ENCODE measurements at places on chromosomes 11 and 22.

GRCh38 chr11:118281284-118281683, 17.2 kb upstream of the MPZL2 start:
- no peak for DNase-seq

DNA sequence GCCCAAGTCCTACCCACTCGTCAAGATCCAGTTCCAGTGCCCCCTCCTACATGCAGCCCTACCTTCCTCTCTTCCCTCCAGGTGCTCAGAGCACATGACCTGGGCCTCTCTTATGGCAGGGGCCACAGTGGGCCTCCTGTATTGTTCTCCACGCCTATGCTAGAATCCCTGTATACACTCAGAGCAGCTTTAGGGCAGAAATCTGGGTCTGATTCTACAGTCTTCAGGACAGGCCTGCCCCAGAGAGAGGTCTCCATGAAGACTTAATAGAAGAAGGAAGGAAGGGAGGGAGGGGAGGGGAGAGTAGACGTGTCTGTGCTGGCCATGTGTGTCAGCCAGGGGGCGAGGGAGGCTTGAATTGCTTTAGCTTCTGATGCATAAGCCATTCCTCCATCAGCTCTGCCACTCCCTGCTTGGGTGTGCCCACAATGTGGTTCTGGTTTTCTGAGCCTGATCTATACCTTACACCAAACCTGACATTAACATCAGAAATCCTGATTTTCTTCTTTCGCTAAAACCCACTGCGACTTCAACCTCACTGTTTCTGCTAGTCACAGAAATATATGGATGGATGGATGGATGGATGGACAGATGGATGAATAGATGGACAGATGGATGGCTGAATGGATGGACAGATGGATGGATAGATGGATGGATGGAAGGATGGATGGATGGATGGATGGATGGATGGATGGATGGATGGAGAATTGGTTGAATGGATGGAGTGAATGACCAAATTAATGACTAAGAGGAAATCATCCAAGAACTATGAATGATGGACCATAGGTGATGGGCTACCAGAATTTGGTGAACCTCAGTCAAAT, 56.6 kb upstream of the PRDM11 start:
- DNase-seq = no peak

- DNase-seq = no peak
Observed at GRCh38 chr22:47146941-47147340, 384.5 kb downstream of the TBC1D22A start.

DNA sequence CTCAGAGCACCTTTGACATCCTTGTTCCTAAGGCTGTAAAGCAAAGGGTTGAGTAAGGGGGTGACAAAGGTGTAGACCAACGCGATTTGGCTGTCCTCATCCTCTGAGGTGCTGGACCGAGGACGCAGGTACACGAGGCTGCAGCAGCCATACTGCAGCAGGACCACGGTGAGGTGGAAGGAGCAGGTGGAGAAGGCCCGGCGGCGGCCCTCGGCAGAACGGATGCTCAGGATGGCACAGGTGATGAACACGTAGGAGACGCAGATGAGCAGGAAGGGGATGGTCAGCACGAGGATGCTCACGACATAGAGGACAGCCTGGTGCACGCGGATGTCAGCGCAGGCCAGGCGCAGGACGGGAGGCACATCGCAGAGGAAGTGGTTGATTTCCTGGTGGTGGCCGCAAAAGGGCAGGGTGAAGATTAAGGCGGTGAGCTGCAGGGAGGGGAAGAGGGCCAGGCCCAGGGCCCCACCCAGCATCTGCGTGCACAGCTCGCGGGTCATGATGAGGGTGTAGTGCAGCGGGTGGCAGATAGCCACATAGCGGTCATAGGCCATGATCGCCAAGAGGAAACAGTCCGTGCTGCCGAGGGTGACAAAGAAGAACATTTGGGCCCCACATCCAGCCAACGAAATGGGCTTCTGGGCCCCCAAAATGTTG, 632 bp downstream of the OR10Q1 start:
- no peak for DNase-seq

- no peak for DNase-seq
Observed at GRCh38 chr22:47615051-47615450, 852.6 kb downstream of the TBC1D22A start.

DNA sequence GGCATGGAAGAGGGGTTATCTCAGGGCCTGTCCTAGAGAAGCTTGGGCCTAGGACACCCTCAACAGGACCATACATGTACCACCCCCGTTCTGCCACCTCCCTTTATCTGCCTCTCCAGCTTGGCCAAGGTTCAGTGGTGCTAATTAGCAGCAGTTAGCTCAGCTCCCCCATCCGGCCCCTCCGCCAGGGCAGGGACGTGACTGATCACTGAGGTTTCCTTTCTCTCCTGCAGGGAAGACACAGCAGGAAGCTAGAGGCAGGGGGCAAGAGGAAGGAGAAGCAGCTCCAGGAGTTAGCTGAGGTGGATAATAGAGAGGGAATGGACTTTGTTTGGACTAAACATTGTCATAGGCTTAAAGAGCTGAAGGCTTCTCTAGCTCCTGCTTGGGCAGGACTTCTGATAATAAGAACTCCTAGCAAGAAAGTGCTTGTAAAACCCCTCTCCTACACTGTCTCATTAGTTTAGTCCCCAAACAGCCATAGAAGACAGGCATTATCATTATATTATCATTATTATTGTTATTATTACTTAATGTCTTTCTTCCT, 53.8 kb downstream of the BUD13 start:
- DNase-seq = no peak

DNA sequence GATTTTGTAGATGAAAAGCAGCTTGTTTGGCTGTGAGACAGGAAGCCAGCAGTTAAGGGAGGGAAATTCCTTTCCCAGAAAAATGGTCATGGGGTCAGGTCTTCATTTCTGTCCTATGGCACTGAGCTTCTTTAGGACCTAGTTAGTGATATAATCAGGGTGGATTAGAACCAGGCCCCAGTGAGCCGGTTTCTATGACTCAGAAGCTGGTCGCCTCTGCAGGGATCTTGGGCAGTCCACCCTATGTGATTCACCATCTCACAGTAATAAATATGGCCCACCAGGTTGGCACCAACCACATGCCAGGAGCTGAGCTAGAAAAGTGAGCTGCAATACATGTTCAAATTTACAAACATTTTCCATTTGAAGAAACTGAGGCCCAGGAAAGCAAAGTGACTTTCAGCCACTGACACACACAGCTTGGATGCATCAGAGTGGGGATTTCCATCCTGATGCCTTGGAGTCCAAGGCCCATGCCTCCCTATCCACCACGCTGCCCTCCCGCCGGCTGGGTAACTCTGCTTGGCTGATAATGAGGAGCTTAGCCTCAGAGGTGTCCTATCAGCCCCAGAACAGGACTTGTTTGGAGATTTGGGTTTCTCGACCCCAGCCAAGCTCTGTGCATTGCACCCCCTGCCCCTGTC, 42.0 kb downstream of the CD82 start:
- DNase-seq = no peak

GRCh38 chr22:44439356-44440223, 58.4 kb downstream of the RTL6 start:
- no peak for DNase-seq

- no peak for DNase-seq
Observed at GRCh38 chr11:121018746-121019145, 5.2 kb upstream of the TBCEL start.

- DNase-seq = no peak
Observed at GRCh38 chr11:100328626-100329340, 358.3 kb upstream of the ARHGAP42 start.

DNA sequence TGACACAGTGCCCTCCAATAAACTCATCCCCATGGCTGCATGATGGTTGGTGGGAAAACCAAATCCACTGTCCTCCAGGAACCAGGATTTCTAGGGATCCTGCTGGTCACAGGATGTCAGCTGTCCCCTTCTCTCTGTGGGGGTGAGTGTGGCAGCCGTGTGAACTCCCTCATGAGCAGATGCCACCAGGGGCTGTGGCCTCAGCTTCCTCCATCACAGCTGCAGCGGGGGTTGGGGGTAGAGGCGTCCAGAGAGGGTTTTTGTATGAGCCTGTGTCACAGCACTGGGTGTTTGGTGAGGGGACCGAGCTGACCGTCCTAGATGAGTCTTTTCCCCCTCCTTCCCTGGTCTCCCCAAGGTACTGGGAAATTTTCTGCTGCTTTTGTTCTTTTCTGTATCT, 26.4 kb downstream of the IGLL5 start:
- DNase-seq = no peak

GRCh38 chr22:49550766-49551362, 276.8 kb downstream of the BRD1 start:
- no peak for DNase-seq

GRCh38 chr22:22768885-22769284, 118.7 kb upstream of the IGLL5 start:
- DNase-seq = no peak

GRCh38 chr11:26896719-26897118, 97.2 kb upstream of the FIBIN start:
- DNase-seq = no peak

- no peak for DNase-seq
Observed at GRCh38 chr11:76665921-76666351, 4.6 kb downstream of the LRRC32 start.

GRCh38 chr11:110242188-110242587, 54.2 kb downstream of the RDX start:
- DNase-seq = no peak

- no peak for DNase-seq
Observed at GRCh38 chr11:47906066-47906465, 57.9 kb upstream of the NUP160 start.

DNA sequence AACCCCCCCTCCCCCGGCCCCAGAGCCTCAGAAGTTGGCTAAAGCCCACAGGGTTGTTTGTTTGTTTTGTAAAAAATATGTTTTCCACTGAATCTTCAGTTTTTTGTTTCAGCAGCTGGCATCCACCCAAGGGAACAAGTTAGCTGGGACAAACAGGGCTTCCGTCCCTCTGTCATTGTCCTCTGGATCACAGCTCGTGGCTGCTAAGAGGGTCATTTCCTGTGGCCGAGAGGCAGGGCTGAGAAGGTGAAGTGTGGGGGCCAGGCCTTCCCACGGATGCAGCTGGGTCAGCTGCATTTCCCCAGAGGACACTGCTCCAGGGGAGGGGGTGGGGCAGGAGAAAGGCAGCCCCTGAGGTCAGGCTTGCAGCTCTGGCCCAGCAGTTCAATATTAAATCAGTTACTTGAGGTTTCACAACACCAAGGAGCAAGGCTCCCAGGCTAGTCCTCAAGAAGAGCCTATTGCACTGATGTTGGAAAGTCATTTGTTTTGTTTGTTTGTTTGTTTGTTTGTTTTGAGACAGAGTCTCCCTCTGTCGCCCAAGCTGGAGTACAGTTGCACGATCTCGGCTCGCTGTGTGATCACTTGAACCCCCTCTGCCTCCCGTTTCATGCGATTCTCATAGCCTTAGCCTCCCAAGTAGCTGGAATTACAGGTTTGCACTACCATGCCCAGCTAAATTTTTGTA, 34.4 kb upstream of the SMTN start:
- DNase-seq = peak; percentile 75

DNA sequence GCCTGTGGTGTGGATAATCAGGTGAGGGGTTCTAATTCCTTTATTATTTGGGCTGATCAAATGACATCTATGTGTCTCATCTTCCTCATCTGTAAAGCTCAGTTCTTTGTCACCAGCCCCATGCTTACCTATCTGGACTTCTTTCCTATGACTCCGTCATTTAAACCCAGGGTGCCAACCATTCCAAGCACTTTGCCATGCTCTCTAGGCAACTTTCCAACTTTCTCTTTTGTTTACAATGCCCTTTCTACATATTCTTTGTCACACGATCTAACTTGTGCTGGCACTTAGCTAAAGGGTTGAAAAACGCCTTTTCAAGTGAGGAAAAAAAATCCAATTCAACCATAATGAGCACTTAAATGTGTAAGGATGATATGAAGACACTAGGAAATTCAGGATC, 27.9 kb downstream of the EXPH5 start:
- no peak for DNase-seq

GRCh38 chr11:100682247-100682969, 4.7 kb upstream of the ARHGAP42 start:
- no peak for DNase-seq

DNA sequence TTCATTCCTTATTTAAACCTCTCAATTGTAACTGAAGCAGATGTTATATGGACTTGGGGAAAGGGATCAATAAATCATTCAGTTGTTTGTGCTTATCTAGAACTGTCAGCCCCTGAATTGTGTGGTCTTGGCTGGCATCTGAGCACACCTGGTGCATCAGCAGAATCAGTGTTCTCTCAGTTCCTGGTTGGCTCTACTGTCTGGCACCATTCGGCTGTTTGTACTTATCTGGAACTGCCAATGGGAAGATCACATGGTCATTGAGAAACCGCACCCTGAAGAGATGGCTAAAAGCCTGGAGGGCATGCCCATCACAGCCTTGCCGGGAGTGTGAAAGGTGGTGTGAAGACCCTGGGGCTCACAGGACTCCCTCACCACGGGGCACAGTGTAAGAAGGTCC, 37.1 kb upstream of the EHF start:
- DNase-seq = no peak

- peak; percentile 58 for DNase-seq
Observed at GRCh38 chr11:65225279-65226102, 36.3 kb upstream of the POLA2 start.

GRCh38 chr11:125148743-125149142, 15.8 kb upstream of the PKNOX2 start:
- DNase-seq = no peak

- DNase-seq = no peak
Observed at GRCh38 chr11:63491636-63492372, 837 bp upstream of the PLAAT5 start.

DNA sequence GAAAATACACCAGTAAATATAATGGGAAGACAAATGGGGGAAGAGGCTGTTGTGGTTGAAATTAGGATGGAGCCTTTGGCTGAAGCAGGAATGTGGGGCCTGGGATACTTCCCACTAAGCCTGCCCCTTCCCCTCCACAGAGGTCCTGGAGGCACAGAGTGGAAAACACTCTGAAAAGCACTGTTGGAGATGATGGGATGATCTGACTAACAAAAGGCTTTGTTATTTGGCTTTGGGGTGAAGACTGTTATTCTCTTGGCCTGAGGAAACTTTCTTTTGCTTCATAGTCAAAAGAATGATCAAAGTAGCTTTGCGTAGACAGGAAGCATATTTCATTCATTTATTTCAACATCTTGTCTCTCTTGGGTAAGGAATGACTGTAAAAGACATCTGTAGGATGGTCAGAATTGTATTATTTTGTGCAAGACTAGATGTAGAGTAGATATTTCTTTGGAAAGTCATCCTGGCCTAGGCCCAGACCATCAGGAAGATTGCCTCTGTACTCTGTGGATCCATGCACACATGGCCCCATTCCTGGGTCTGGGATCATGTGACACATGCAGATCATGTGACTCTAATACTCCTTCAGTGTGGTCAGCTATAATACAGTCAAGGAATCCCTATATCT, 111.4 kb downstream of the SPON1 start:
- DNase-seq = no peak

- no peak for DNase-seq
Observed at GRCh38 chr11:86548271-86548917, 124.0 kb downstream of the ME3 start.

- peak; percentile 22 for DNase-seq
Observed at GRCh38 chr22:36816636-36817524, at the start of gene PVALB. TSS of gene PVALB (minus strand) at chr22:36817035. CDS start at chr22:36817005, 30 bp downstream.
